ENCODE measurements at places on chromosomes 3 and 15.

GRCh38 chr3:190556351-190556750, 42.5 kb downstream of the IL1RAP start:
- DNase-seq: no peak

DNA sequence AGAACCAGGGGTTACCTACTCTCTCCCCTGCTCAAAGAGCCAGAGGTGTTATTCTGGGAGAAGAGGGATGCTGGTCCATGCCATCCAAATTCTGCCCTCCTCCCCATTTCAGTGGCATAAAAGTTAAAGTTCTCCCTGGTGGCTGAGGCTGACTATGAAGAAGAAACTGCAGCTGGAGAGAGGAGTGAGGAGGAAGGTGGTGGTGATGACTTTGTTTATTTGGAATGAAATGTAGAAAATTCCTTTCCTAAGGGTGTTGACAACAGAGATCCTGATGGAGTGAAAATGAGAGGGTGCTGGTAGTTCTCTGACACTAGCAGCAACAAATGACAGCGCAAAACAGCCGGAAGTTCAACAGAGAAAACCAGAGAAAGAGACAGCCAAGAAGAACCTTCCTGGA, 100.4 kb downstream of the PCCB start:
- DNase-seq: no peak

GRCh38 chr3:188179006-188179966, 25.3 kb downstream of the LPP start:
- no peak for DNase-seq

- DNase-seq: no peak
Observed at GRCh38 chr15:48084759-48085590, 35.8 kb upstream of the SLC24A5 start.

DNA sequence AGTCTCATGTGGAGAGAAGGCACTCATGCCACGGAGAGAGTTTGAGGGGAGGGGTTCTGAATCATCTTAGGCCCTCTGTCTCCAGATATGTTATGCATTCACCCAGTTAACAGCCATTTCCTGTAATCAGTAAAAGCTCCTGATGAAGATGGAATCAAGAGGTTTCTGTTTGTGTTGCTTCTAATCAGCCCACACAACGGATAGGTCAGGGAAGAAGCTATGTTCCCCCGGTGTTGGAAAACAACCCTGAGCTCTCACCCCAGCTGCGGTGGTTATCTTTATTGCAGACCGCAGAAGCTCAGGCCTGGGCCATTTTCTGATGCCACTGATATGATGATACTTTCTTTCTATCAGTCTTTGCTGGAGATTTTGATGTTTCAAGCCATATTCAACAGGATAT, 338.5 kb upstream of the ONECUT1 start:
- DNase-seq: no peak

- DNase-seq: no peak
Observed at GRCh38 chr15:57411945-57412768, 35.9 kb downstream of the CGNL1 start.

- DNase-seq: no peak
Observed at GRCh38 chr15:64247906-64248541, 85.2 kb upstream of the PPIB start.

- no peak for DNase-seq
Observed at GRCh38 chr3:176919836-176920765, 277.2 kb downstream of the TBL1XR1 start.

DNA sequence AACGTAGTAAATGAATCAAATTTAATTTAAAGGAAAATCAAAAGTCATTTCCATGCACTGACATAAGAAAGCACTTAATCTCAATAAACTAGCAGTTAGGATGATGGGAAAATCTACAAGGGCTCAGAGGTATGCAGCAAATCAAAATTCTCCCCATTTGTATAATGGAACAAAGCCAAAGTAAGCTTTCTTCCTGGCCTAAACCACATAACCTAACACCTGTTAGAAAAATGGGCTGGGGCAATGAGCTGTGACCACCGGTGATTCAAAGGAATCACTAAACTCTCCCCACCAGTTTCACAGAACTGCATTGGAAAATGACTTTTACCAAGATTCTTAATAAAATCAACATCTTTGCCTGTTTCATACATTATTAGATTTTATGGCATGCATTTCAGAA, 1024.3 kb downstream of the FHIT start:
- DNase-seq: no peak

- DNase-seq: no peak
Observed at GRCh38 chr3:42682301-42683070, 2.9 kb upstream of the KLHL40 start.

DNA sequence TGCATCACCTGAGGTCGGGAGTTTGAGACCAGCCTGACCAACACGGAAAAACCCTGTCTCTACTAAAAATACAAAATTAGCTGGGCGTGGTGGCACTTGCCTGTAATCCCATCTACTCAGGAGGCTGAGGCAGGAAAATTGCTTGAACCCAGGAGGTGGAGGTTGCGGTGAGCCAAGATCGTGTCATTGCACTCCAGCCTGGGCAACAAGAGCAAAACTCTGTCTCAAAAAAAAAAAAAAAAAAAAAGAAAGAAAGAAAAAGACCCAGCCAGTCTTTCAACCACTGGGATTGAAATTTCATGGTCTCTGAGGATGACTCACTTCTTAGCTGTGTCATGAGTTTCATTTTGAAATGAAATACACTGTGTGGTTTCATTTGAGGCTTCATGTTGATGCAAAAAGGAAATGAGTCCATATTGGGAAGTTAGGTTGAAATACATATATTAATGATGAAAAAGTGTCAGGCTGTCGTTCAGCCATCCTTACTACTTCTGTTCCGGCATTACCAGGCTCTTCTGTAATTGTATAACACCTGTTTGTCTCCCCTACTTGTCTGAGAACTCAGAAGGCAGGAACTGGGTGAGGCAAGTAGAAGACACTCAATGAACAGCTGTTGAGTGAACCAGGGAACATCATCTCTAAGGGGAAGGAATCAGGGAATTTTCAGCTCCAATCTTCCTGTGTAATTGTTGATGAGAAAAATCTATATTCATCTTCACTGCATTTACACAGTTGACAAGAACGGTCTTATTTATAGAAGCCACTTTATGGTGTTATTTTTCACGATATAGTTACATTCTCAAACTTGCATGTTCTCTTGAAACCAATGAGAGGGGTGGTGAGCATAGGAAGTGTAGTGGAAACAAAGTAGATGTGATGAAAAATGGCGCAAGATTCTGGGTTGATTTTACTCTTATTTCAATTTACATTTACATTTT, 87.4 kb downstream of the NFKBIZ start:
- no peak for DNase-seq

DNA sequence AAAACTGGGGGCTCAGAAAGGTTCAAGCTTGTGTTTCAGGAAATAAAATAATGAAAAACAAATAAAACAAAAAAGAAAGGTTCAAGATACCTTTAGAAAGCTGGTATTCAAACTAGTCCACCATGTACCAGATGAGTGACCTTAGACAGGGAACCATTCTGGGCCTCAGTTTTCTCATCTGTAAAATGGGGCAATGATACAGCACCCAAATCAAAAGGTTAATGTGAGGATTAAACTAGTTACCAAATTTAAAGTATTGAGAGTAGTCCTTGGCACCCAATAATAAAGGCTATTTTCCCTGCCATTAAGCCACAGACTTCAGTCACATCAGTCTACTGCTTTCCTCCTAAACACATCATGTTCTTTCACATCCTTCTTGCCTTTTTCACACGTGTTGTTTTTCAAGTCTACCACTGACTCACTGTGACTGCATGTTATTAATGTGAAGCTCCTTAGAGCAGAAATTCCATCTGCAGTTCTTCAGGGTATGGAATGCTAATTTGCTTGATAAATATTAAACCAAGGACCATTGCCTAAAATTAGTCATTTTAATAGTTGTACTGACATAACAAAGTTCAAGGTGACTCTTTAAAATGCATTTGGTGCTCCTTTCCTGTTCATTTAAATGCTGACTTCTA, 19.9 kb downstream of the TAMM41 start:
- DNase-seq: no peak

- no peak for DNase-seq
Observed at GRCh38 chr15:40863660-40864270, 10.3 kb downstream of the RHOV start.

DNA sequence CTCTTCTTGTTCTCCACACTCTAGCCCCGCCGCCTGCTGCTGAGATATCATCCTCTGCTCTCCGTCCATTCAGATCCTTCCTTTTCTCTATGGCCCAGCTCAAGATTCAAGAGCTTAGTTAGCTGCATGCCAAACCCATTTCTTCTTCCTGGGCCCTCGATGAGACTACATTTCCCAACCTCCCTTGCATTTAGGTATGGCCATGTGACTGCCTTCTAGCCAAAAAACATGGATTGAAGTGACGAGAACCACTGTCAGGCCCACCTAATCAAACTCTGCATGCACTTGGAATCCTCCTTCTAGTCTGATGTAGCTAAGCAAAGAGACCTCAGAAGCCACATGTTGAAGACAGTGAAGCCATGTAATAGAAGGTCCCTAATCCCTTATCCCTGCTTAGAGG, 308.2 kb downstream of the VPS13C start:
- no peak for DNase-seq
